ENCODE measurements at places on chromosomes 3 and 15. TPM values are rescaled to one million over a fixed set of nuclear protein-coding genes. Genes with fewer than 3 reads are reported as not detected.

- DNase-seq = no peak
These were observed 10.9 kb downstream of the SEMA7A start for GRCh38 chr15:74422652-74423430.

DNA sequence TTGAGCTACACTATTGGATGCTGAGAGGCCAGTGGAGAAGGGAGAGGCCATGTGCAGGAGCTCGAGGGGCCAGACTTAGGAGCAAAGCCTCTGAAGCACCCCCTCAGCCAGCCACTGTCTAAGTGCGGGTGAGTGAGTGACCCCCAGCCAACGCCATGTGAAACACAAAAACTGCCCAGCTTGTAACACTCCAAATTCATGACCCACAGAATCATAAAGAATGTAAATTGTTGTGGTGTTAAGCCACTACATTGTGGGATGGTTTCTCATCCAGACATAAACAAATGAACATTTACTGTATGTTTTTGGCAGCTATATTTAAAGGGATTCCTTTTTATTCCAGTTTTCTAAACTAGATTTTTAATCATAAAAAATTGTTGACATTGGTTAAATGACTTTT, 27.2 kb upstream of the TMEM158 start:
- DNase-seq = no peak

GRCh38 chr3:171255236-171255806, 204.9 kb downstream of the TNIK start:
- DNase-seq = no peak

DNA sequence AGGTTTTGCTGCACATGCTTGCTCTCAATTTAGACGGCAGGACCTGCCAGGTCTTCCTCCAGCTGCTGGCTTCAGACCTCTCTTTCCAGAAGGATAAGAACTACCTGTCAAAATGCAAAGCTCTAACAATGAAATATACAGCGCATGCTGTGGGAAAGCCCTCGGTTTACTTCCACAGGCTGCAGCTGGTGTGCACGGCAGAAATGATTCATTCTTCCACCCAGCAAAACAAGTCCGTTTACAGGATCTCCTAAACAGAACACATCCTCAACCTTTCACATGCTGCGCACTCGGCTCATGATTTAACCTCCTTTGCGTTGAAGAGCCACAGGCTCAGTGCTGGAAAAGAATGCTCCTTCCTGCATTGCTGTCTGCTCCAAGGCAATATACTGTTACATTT, 92.4 kb upstream of the WNT5A start:
- no peak for DNase-seq

DNA sequence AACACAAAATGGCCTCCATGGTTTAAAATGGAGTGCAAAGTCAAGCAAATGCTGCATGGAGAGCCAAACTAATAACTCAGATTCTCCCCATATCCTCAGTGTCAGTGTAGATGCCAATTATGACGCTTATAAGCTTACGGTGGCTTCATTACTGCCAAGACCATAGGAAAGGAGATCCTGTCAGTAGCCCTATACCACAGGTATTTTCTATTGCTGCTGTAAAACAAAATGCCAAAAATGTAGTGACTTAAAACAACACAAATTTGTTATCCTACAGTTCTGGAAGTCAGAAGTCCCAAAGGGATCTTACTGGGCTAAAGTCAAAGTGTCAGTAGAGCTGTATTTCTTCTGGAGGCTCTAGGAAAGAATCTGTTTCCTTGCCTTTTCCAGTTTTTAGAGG, 149.8 kb upstream of the GBE1 start:
- peak; percentile 26 for DNase-seq

GRCh38 chr3:193378706-193379105, at the start of gene ATP13A5:
TSS of gene ATP13A5 (minus strand) at chr3:193378753. CDS start at chr3:193378725, 28 bp downstream.
- DNase-seq = no peak

PDCD7 gene
- polyA plus RNA-seq = 19.5 TPM

ZNF774 gene
- polyA plus RNA-seq = 2.9 TPM

FMN1 gene
- polyA plus RNA-seq = 0.90 TPM

CACNA2D2 gene
- 4.3 TPM for polyA plus RNA-seq

CCDC39 gene
- 2.7 TPM for polyA plus RNA-seq

TBC1D21 gene
- polyA plus RNA-seq = not detected

CLDN1 gene
- polyA plus RNA-seq = 2.6 TPM

SRGAP3 gene
- 22.3 TPM for polyA plus RNA-seq

GLCE gene
- polyA plus RNA-seq = 27.4 TPM

ALDH1L1 gene
- 0.22 TPM for polyA plus RNA-seq
